Activated CD8-positive, alpha-beta T cell treated with anti-CD3 and anti-CD28 coated beads, Interleukin-2, amount 10 ng/mL, durations not matched to agents 7 days and 5 days (primary cell): ENCODE measurements at places on chromosomes 16 and 17. TPM values are rescaled to one million over a fixed set of nuclear protein-coding genes. Genes with fewer than 3 reads are reported as not detected.

Gene HELZ
- 69.1 TPM for total RNA-seq

Gene TNK1
- 2.1 TPM for total RNA-seq

Gene ABCC6
- total RNA-seq, result not detected

Gene CTF1
- total RNA-seq, result 0.23 TPM

Gene SLC5A2
- not detected for total RNA-seq

Gene CCL5
- 275 TPM for total RNA-seq

Gene PERCC1
- not detected for total RNA-seq

Gene KRT20
- total RNA-seq, result not detected

Gene RBFOX1
- total RNA-seq, result not detected
